Cerebellar cortex (tissue), 1 donor: ENCODE measurements at places on chromosomes 1 and 21.

DNA sequence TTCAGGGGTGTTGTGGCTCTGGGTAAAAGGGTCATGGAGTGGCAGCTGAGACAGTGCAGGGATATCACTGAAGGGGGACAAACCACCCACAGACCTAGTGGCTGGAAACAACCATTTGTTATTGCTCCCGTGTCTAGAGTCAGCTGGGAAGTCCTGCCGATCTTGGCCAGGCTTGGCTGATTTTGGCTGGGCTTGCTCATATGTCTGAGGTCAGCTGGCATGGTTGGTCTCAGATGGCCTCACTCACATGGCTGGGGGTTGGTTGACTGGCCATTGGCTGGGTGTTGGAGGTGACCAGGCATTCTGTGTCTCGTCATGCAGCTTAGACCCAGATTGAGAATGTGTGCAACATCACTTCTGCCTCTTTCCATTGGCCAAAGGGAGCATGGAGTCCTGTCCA, 203.8 kb upstream of the POU3F1 start:
- DNase-seq: no peak

- DNase-seq: no peak
Observed at GRCh38 chr1:227952374-227953021, 4.8 kb upstream of the WNT9A start.

- DNase-seq: peak; percentile 19
Observed at GRCh38 chr1:235649368-235650163, at the start of gene GNG4. TSS of gene GNG4 (minus strand) at chr1:235649784. CDS start at chr1:235583838, 65,946 bp downstream.

DNA sequence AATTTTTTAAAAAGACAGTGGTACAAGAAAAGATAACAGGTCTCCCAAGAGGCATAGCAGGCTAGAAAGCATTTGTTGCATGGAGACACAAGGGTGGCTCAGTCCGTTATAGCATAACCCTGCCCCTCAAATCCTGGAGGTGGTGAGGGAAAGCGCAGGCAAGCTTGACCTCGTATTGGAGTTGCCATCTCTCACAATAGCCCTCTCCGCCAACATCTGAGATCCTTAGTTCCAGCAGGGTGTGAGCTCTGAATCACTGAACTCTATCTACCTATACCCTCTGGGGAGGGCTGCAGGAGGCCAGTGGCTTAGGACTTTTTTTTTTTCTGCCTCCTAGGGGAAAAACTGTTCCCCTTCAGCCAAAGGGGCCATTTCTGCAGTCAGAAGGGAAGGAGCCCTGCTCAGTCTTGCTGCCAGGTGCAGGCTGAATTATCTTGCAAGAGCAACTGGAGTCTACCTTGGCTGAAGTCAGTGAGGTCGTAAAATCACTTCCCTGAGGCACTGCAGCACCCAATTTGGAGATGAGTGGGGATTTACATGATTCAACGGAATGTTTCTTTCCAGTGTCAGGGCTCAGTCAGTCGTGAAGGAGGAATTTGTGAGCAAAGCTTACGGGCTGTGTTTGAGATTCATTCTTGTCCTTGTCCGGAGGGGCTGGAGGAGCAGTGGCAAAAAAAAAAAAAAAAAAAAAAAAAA, 17.2 kb upstream of the C8A start:
- no peak for DNase-seq

- DNase-seq: no peak
Observed at GRCh38 chr1:111354584-111354983, 63.9 kb downstream of the CHIA start.

GRCh38 chr1:239997515-239998311, 94.0 kb upstream of the FMN2 start:
- DNase-seq: no peak

DNA sequence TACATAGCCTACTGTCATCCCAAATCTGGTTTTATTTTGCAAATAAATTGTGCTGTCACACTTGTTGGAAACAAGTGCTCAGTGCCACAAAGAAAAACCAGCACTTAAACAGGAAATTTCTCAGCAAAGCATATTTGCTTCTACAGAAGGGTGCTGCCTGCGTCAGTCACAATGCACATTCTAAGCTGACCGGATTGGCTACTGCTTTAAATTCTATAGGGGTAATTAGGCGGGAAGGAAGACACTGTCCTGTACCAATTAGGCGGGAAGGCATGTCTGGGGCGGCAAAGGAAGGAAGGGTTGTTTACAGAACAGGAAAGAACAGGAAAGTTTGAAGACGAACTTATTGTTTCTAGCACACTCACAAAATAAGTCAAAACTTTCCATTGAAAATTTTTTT, 2.8 kb downstream of the IFI16 start:
- no peak for DNase-seq

DNA sequence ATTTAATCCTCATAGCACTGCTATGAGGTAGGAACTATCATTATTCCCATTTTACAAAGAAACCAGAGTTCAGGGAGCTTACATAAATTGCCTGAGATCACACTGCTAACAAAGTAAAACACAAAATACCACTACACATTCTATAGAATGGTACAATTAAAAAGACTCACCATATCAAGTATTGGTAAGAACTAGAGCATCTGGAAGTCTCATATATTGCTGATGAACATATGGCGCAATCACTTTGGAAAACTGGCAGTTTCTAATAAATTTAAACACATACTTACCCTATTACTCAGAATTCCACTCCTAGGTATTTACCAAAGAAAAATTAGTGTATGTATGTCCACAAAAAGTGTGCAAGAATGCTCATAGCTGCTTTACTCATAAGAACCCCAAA, 261.5 kb downstream of the RRAGC start:
- no peak for DNase-seq

DNA sequence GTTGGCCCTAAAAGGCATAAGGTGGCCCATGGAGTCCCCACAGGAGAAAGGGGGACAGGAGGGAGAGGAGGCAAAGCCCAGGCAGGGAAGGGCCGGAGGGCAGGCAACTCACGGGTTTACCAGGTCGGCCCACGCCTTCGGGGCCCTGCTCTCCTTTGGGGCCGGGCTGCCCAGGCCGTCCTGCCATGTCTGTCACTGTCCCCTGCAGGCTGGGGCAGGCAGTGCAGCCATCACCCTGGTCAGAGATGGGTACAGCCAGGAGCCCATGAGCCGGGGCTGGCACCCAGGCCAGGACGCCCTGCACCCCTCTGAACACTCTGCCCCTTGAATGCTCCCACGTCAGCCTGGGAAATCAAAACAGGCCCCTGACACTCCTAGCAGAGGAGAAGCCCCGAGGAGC, 19.8 kb downstream of the COL16A1 start:
- no peak for DNase-seq

- DNase-seq: no peak
Observed at GRCh38 chr21:29642551-29643245, 297.1 kb downstream of the GRIK1 start.

DNA sequence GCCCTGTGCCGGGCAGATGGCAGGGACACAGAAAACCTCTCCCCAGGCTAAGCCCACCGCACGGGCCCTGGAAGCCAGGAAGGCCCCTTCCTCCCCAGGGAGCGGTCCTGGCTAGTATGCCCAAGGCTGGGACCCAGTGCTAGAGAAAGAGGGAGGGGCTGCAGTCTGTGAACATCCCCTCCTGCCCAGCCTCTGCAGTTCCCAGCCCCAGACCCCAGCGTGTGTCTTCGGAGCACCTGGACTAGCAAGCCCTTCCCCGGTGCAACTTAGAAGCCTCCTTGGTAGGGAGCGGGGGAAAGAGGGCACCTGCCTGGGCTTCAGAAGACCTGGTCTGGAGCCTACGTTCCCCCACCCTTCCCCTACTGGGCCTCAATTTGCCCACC, 2.1 kb downstream of the PLEKHG5 start:
- no peak for DNase-seq

GRCh38 chr1:99115231-99115630, 110.6 kb upstream of the PLPPR5 start:
- DNase-seq: no peak
